ENCODE measurements at places on chromosomes 12 and 14.

DNA sequence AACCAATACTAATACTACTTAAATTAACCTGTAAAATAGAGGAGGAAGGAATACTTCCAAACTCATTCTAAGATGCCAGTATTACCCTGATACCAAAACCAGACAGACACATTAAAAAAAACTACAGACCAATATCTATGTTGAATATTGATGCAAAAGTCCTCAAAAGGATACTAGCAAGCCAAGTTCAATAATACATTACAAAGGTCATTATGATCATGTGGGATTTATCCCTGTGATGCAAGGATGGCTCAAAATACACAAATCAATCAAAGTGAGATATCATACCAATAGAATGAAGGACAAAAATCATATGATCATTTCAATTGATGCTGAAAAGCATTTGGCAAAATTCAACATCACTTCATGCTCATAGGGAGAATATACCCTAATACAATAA lies 97.2 kb upstream of the ATXN7L3B start:
- no peak for DNase-seq

GRCh38 chr14:68172627-68173026 lies 353.0 kb downstream of the RAD51B start:
- no peak for DNase-seq

- DNase-seq, result no peak
These were observed 5.9 kb downstream of the SDR9C7 start for GRCh38 chr12:56928262-56928661.

- DNase-seq, result no peak
These were observed 43.9 kb downstream of the ERC1 start for GRCh38 chr12:1034751-1035457.

GRCh38 chr12:113778432-113779132 lies 187.5 kb downstream of the RBM19 start:
- DNase-seq, result no peak

- DNase-seq, result no peak
These were observed 93.0 kb upstream of the TMPO start for GRCh38 chr12:98422359-98422758.

GRCh38 chr14:56461276-56462275 lies 118.0 kb upstream of the TMEM260 start:
- no peak for DNase-seq

DNA sequence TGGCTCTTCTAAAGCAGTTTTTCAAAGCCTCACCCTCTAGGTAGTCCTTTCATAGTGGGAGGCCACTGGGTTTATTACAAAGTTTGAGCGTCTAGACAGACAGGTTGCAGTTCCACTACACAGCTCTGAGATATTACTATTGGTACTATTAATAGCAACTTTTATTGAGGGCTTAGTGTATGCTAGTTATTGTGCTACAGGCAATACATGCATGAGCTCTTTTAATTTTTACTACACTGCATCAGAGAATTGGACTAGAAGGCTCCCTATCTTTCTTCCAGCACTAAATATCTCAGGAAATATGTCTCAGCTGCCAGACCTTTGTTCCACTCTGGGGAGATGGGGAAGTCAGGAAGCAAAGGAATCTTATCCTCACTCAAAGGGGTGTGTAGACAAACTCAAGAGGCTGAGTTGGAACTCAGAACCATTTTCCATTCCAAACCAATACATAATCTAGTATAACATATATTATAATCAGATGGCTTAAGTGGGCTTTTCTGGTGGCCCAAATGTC lies 161.8 kb upstream of the SLC38A2 start:
- no peak for DNase-seq

GRCh38 chr14:34502545-34503225 lies 36.8 kb downstream of the EAPP start:
- DNase-seq, result no peak

- DNase-seq, result no peak
These were observed 79.2 kb upstream of the DIO3 start for GRCh38 chr14:101482066-101482465.

DNA sequence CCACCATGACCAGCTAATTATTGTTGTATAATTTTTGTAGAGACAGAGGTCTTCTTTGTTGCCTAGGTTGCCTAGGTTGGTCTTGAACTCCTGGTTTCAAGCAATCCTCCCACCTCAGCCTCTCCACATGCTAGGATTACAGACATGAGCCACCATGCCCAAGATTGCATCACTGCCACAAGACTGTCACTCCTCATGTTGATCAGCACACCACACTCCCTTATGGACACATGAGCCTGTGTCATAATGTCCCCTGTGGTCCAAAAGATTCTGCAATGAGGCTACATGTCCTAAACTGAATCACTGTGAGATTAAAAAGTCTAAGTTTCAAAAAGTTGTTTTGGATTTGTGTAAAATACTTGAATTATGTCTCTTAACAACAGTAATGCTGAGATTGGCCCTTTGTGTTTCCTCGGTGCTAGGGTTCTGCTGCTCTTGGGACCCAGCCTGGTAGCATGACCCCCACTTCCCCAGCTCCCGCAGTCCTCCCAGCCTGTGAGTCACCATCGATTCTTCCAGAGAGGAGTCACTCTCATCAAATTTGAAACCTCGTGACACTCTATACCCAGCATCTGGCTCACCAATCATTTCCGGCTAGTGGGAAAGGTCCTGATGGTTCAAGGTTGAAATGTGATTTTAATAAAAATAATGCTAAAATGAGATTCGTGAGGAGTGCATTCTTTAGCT lies 890.9 kb downstream of the VRK1 start:
- no peak for DNase-seq

DNA sequence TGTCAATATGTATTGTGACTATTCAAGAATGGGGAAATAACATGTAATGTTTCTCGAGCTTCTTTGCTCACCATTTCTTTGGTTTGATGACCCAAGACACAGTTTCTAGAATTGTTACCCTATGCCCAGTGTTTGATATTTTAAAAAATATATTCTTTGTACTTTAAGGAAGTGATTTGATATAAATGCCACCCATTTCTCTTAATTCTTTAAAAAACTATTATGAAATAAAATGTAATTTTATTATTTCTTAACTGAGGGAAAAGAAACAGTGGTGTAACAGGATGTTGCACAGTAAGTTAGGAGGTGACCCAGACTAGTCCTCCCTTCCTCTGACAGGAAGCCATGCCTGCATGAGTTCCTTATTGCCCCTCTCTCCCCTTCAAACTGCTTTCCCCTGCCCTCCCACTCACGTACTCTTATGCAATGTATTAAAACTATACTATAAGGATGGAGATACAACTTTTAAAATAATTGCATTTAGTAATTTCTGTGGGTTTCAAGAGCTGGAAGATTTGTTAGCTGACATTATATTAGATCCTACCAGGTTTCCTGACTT lies 279.4 kb downstream of the TMTC2 start:
- DNase-seq, result no peak

DNA sequence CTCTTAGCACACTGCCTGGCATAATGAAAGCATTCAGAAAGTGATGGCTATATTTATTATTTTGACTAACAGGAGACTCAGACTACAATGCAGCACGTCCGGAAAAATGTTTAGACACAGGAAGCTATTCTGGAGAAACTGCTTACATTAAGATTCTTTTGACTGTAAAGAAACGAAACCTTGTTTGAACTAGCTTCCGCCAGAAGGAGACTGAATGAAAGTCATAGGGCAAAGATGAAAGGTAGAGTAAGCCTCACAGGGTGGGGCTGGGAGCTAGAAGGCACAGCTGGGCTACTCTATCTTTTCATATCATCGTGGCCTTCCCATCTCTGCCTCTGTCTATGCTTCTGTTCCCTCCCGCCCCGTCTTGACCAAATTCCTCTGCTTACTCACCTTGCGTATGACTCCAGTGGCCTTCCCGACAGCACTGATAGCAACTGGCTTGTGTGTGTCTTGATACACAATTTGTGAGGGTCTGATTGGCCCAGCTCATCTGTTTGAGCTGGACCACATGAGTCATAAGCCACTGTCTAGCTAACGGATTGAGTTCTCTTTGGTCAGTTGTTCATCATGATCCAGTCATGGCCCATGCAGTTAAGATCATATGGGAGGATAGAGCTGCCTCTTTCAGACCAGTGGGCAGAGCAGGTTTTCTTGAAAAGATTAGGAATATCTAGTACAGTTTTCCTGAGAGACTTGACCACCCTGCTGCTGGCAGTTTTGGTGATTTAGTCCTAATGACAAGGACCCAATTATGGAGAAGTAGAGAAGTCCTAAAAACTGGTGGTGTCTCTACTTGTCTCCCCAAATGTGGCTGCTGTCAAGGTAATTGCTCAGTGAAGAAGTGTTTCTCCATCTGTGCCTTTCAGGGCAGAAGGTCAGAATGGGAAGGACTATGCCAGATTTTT lies 151.5 kb upstream of the SLC38A2 start:
- DNase-seq, result no peak

GRCh38 chr12:115450710-115451109 lies 766.7 kb upstream of the TBX3 start:
- no peak for DNase-seq

DNA sequence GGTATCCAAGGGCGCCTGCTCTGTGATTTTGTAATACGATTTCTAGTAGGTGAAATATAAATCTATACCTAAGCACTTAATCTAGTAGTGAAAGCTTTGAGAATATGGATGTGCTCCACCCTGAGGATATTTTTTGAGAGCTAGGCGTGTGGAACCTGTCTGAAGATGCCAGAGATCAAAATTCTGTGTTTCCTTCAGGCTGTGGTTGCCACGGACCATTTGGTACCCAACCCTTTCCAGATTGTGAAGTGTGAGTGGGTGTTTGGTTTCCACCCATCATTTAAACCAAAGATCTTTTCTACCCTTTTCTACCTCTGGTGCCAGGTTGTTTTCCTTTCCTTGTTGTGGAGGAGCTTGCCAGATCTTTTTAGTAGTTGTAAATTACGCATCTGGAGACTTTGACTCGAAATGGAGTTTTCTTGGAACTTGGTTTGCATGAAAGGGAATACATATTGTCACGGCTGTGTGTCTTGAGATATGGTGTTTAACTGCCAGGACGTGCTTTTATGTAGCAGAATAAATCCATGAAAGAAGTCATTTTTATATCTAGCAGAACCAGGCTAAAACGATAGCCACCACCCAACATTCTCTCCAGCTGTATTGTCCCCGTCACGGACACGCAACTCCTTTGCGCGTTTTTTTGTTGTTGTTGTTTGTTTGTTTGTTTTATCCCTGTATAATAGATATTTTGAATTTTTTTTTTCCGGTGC lies 2.2 kb downstream of the LRFN5 start:
- DNase-seq, result no peak

- no peak for DNase-seq
These were observed 61.3 kb upstream of the RESF1 start for GRCh38 chr12:31897781-31898503.

DNA sequence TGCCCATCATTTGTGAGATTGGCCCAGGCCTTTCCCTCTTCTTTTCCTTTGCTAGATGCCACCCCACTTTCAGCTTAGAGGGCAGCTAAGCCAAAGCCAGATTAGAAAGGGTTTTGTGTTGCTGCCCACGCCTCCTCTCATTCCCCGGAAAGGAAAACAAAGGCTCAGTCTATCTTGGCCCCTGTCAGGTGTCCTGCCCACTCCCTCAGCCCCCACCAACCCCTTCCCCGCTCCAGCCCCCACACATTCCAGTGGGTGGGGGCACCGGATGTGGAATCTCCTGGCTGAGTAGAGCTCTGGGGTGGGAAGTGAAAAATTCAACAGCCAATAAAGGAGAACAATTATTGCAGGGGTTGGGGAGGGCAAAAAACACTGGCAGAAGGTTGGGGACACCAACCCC lies 2.2 kb downstream of the BLOC1S1 start:
- no peak for DNase-seq

DNA sequence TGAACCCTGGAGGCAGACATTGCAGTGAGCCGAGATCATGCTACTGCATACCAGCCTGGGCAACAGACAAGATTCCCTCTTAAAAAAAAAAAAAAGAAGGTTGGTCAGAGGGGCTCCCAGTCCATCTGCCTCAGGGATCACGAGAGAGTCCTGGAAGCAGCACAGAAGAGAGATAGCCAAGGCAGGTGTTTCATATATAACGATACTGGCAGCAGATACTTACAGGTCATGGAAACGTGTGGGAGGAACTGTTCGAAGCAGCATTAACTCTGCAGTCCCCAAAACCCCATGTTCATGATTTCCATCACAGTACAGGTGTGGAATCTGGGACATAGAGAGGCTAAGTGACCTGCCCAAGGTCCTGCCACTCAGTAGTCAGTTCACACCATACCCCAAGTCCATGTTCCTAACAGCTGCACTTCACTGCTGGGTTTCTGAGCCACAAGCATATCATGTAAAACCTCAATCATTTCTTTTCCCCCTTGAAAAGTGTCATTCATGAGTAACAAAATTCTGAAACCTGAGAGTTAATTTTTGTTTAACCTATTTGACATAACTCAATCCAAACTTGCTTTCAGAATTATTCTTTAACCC lies 16.7 kb downstream of the CDK2AP1 start:
- DNase-seq, result no peak

GRCh38 chr12:120257041-120257821 lies 8.3 kb downstream of the PXN start:
- peak; percentile 81 for DNase-seq

- no peak for DNase-seq
These were observed 2.6 kb downstream of the MYF6 start for GRCh38 chr12:80709811-80710726.

GRCh38 chr12:101925361-101925760 lies 48.0 kb downstream of the DRAM1 start:
- DNase-seq, result no peak

DNA sequence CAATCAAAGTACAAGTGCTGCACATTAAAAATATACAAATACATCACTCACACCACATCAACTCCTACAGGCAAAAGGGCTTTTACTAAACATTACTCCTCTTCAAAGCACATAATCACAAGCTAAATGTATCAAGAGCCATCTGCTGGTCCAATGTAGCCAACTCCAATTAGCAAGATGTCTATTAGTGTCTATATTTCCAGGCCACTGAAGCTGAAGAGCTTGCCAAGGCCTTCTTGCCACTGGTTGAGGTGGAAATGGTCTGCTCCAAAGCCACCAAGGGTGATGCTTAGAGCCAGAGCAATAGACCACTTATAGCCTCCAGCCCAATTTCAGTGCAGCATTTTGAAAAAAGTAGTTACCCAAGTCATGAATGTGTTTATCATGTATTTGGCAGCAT lies 54.4 kb downstream of the RASSF9 start:
- no peak for DNase-seq

DNA sequence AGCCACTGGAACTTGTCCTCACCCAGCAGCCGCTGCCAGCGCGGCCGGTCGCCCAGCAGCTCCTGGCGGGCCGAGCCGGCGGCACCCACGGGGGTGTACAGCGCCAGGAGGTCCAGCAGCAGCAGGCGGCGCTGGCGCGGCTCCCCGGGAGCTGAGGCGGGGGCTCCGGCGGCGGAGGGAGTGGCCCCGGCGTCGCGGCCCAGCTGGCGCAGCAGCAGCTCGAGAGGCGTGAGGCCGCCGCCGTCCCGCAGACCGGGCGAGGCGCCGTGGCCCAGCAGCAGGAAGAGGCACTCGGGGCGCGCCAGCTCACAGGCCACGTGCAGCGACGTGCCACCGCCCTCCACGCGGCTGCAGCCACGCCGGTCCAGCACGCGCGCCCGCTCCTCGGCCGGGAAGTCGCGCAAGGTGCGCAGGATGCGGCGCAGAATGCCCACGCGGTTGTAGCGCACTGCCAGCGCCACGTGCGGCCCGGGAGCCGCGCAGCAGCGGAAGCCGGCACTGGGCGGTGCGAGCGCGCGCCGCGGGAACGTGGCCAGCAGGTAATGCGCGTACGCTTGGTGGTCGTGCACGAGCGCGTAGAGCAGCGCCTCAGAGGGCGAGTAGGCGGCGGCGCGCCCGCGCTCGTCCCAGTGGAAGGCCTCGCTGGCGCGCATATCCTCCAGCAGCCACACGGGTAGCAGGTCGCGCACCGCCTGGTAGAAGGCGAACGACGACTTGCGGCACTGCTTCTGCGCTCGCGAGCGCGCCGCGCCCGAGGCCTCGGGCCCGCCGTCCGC lies 2.3 kb downstream of the ANKRD9 start:
- no peak for DNase-seq

GRCh38 chr12:3531496-3531895 lies 40.5 kb downstream of the PRMT8 start:
- no peak for DNase-seq
